ACHN (cell line): ENCODE measurements at places on chromosomes 13 and 19.

DNA sequence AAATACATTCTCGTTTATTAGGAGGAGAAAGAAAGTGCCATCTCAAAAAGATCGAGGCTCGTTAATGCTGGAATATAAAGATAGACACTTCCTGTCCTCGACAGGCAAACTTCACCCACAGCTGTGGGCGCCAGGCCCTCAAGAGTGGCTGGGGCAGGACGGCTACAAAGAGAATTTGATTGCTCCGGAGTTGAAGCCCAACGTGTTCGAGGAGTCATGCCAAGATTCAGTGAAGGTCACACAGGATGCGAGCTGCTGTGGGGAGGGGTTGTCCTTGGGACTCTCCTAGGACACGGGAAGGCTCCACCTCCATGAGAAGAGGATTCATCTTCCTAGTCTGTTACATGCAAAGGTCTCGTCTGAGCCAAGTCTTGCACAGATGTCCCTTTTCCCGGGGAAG is 16.3 kb upstream of the PTPRS start:
- DNase-seq: no peak

DNA sequence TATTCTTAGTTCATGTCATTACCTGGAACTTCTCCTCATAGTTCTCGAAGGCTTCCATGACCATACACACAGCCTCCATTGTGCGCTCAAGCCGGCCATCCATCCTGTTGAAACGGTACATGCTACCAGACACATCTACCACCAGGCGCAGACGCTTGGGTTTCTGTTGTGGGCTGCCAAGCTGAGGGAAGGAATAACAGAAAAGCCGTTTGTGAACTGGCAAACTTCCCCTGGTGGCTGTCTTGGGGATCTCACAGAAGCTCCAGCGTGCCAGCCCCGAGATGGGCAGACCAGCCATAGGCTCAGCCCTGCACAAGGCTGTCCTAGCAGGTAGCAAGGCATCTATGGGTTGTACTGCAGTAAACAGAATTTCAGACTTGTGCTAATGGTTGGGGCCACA is 130.1 kb downstream of the RGCC start:
- no peak for DNase-seq

DNA sequence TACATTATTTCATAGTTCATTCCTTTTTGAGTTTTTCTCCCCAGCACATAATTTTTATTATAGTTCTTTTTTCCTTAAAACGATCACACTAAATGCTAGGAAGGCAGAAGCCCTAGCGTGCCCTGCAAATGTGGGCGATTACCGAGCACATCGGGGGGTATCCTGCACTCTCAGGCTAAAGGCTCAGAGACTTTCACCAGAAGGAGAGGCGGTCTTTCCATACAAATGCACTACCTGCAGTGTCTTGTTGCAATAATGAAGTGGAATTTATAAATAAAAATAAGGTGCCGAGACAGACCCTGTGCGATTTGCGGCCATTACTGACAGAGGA is 29.3 kb upstream of the SPACA7 start:
- no peak for DNase-seq

- no peak for DNase-seq
Observed at GRCh38 chr19:33667141-33667650, 45.4 kb downstream of the CHST8 start.

DNA sequence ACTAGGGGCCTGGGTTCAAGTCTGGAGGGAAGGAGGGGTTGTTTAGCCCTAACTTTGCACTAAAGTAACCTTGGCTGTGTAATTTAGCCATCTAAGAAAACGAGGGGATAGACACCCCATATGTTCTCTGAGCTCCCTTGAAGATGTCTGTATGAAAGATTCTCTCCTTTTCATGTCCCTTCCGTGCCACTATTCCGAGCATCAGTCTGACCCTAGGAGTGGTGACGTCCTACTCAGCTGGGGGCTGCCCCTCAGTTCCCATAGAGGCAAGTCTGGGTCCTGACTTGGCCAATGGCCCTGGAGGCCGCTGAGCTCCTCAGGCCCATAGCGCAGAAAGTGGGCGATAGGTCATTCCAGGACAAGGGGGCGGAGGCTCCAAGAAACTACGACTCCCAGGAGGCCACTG is 790 bp upstream of the WDFY2 start:
- no peak for DNase-seq

- DNase-seq: no peak
Observed at GRCh38 chr13:34589581-34589980, 352.5 kb upstream of the NBEA start.

GRCh38 chr13:41488124-41488523 is 30.8 kb downstream of the RGCC start:
- DNase-seq: no peak

- no peak for DNase-seq
Observed at GRCh38 chr13:69580255-69580654, 527.4 kb upstream of the ATXN8OS start.

DNA sequence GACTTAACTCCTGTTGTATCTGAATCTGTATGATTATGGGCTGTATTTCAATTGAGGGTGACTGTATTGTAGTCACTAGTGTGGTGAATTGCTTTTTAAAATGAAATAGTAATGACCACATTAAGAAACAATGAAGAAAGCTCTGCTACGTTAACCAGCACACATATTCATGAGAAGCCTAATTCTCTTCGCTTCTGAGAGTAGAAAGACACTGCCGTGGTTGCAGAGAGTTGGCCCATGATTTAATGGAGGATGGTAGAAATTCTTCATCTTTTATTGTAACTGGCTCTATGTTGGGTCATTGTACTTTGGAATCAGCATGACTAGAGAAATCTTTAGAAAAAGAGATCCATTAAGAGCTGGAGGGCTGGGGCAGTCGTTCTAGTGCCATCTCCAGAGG is 451.5 kb downstream of the PCDH17 start:
- no peak for DNase-seq

- no peak for DNase-seq
Observed at GRCh38 chr19:2045501-2046045, 5.5 kb downstream of the MKNK2 start.

DNA sequence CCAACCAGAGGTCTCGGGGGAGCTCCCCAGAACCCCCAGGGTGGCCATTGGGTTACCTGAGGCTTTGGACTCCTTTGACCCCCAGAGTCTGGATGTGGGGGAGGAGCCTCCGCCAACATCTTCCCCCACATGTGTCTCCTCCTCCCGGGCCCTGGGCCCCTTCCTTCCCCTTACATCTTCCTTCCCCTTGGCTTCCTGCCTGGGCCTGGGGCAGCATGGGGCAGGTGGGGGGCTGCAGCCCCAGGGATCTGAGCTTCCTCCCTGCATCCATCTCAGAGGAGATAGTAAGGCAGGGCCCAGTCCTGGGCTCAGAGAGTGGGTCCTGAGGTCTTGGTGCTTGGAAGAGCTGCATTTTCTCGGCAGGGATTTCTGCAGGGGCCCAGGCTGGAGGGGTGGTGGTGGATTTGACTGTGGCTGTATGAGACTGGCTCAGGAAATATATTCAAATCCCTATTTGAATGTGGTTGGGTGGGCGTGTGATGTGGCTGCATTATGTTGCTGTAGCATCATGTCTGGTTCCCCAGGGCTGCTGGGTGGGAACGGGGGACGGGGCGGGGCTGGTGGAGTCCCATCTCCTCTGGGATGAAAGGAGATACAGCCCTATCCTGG is 919 bp downstream of the VAV1 start:
- no peak for DNase-seq

- DNase-seq: no peak
Observed at GRCh38 chr13:29994911-29995595, 144.6 kb upstream of the UBL3 start.

GRCh38 chr13:111389621-111390521 is 69.4 kb downstream of the TEX29 start:
- no peak for DNase-seq

GRCh38 chr19:43639519-43640423 is at the start of gene CADM4:
Gene CADM4 (minus strand): TSS chr19:43639850. CDS start chr19:43639790, 60 bp downstream.
- DNase-seq: peak; percentile 28

DNA sequence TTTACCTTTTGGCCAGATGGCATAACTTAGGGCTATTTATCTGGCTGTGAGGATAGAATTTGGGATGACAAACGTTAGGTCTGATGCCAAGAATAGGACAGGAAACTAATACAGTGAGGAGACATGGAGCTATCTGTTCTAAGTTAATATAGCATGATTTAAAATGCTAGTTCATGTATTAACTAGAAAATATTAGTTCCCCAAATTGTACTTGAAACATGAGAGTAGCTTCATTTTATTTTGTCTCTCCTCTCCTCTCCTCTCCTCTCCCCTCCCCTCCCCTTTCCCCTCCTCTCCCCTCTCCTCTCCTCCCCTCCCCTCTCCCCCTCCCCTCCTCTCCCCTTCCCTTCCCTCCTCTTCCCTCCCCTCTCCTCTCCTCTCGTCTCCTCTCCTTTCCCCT is 101.1 kb upstream of the MYO16 start:
- DNase-seq: no peak

- DNase-seq: no peak
Observed at GRCh38 chr19:50362656-50363424, 2.6 kb downstream of the NAPSA start.

- no peak for DNase-seq
Observed at GRCh38 chr19:648305-648704, 8.6 kb downstream of the FGF22 start.

- DNase-seq: no peak
Observed at GRCh38 chr19:55325172-55325571, at the start of gene TMEM150B. Gene TMEM150B (minus strand): TSS chr19:55325341. CDS start chr19:55321036, 4,305 bp downstream.

GRCh38 chr19:5251096-5252065 is 89.2 kb downstream of the PTPRS start:
- no peak for DNase-seq

- no peak for DNase-seq
Observed at GRCh38 chr19:50718255-50719118, 1.1 kb downstream of the SHANK1 start.

- DNase-seq: no peak
Observed at GRCh38 chr13:74264333-74264732, 130.1 kb upstream of the KLF12 start.

GRCh38 chr13:50955241-50955640 is 45.6 kb downstream of the RNASEH2B start:
- DNase-seq: no peak

DNA sequence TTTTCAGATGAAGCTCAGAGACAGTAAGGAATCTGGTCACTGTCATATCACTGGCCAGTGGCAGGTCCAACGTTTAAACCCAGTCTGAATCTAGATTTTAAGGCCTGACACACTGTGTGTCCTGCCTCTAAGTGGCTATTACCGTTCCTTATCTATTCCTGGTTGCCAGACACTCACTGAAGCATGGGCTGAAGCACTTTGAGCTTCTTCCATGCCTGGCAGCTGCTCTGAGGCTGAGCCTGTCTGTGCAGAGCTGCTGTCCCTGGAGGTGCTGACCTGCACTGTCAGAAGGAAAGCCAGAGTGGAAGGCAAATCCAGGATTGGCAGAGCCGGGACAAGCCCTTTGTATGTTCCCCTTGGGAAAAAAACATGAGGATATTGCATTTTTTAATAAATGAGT is 109.2 kb upstream of the SLC7A1 start:
- DNase-seq: no peak

GRCh38 chr19:28549680-28550277 is 663.2 kb downstream of the UQCRFS1 start:
- DNase-seq: no peak

- DNase-seq: peak; percentile 46
Observed at GRCh38 chr13:19927117-19927748, 31.3 kb upstream of the ZMYM2 start.

DNA sequence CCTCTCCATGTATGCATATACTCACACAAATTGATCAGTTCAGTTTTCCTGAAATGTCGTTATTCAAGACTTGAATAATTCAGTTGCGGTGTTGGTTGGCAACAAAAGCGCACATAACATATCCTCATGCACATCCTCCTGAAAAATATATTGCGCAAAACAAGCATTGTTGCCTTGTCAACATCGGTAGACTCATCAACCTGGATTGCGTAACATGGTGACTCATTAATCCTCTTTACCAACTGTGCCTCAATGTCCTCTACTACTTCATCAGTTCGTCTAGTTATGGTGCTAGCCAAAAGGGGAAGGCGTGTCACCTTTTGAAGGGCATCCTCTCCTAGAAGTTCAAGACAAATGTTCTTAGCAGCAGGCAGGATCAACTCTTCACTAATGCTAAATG is 357.7 kb downstream of the LMO7 start:
- DNase-seq: no peak

DNA sequence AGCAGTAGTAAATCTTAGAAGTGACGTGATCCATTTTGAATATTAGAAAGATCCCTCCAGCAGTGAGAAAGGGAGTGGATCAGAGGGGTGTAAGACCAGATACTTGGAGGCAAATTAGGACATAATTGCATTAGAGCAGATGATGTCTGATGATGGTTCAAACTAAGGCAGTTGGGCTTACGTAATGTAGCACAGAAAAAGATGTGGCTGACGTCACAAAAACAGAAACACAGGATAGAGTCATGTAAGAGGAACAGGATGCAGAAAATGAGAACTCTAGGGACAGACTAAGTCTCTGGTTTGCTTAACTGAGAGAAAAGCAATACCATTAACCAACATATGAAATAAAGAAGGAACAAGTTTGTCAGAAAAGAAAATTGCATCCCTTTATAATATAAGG is 392.5 kb upstream of the DACH1 start:
- DNase-seq: no peak

- no peak for DNase-seq
Observed at GRCh38 chr13:50936679-50937078, 27.1 kb downstream of the RNASEH2B start.

DNA sequence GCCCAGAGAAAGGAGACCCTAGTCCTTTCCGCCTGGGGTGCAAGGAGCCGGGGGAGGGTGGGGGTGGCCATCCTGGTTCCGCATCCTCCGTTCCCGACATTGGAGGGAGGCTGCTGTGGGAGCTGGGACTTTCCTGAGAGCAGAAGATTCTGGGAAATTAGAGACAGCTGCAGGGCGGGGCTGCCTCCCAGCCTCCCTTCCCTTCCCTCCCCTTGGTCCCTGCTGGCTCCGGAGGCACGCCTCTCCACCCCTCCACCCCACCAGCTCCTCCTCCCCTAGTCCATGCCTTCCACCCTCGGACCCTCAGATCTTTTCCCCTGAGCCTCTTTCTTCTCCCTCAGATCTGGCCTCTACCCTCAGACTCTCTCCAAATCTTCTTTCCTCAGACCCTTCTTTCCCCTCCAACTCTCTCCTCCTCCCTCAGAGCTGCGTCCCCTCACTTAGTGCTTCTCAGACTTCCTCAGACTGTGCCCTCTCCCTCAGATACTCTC is 3.1 kb upstream of the BCL3 start:
- DNase-seq: peak; percentile 65

- no peak for DNase-seq
Observed at GRCh38 chr19:17966129-17966483, 801 bp upstream of the KCNN1 start.

- DNase-seq: no peak
Observed at GRCh38 chr13:107834281-107834680, 381.1 kb downstream of the LIG4 start.

GRCh38 chr13:66154354-66154753 is 1075.8 kb downstream of the PCDH9 start:
- DNase-seq: no peak

GRCh38 chr13:41812851-41813250 is 148.1 kb downstream of the VWA8 start:
- DNase-seq: no peak

GRCh38 chr13:37448153-37448552 is 150.4 kb downstream of the POSTN start:
- DNase-seq: no peak
